ENCODE measurements at places on chromosomes 13 and 19.

DNA sequence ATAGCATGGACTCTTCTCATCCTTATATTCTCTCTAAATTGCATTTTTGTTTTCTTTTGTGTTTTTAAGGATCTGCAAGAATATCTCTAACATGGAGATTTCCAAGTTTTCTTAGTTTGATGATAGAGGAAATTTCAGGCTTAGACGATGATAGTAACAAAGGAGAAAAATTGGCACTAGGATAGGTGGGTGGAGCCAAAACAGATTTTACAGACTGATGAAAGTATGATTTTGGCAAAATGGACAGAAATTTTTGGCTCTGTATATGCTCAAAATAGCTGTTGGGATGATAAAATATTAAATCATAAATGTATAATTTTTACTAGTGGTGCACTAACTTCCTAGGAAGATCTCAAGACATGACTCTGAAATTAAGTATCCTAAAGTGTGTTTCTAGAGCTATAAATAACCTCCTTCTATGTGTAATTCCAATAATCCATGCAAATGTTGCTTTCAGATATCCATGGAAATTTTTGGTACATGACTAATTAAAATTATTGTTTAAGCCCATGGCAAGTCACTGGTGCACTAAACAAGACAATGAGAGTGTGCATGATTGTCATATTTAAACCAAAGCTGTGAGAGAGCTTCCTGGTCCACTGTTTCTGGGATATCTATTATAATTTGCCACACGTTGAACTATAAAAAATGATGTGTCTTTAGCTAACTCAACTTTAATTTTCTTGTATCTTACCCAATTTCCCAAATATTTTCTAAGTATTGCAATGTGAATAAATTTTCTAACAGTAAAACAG, 55.8 kb upstream of the NBEA start:
- no peak for DNase-seq

GRCh38 chr13:100454876-100455275, 133.7 kb downstream of the GGACT start:
- DNase-seq: peak; percentile 32

- no peak for DNase-seq
These were observed 54.8 kb downstream of the CELF5 start for GRCh38 chr19:3279306-3279705.

GRCh38 chr19:41535029-41535622, 40.8 kb upstream of the CEACAM21 start:
- no peak for DNase-seq

- no peak for DNase-seq
These were observed 7.7 kb downstream of the ATP7B start for GRCh38 chr13:52003541-52003940.

DNA sequence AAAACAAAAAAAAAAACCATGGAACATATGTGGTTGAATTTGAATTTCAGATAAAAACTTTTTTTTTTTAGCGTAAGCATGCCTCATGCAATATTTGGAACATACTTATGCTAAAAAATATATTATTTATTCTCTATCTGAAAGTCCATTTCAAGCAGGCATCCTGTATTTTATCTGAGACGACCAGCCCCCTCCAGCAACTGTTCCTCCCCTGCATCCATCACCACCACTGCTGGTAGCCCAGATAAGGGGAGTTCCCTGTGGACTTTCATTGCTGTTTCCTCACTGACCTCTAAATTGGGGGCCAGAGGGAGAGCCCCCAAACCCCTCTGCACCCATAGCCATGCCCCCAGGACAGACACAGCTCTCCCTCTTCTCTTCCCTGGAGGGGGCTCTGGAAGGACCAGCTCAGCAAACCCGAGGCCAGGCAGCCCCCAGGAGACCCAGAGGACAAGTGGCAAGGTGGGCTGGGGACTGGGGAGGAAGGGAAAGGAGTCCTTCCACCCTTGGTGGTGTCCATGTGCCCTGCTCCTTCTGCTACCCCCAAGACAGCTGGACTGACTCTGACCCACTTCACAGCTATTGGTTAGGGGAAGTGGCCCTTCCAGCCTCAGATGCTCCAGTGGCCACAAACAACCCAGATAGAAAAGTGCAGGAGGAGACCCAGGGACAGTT, 6.6 kb upstream of the SIGLEC12 start:
- DNase-seq: no peak

DNA sequence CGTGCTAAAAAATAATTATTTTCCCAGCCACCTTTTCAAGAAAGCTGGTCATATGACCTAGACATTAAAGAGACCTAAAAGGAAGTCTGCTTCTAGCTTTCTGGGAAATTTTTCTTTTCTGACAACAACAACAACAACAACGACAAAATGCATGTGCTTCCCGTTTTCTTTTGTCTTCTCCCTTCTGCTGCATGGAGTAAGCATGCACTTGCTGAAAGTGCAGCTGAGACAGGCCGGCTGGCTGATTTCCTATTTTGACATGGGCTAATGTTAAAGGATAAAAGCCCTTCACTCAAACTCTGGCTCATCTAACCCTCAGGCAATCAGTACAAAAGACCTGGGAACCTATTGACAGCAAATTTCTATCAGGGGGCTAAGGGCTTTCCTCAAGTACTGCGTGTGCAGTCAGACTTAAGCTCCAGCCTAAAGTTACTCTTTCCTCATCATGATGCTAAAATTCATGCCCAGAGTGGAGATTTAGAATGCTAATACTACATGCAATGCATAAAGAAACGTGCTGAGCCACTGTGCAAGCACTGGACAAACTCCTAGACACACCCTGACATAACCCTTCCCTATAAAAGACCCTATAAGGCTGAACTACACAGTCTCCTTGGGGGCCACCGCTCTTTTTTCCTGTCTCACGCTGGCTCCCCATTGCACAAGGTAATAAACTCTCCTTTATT, 811.1 kb downstream of the UQCRFS1 start:
- DNase-seq: no peak

DNA sequence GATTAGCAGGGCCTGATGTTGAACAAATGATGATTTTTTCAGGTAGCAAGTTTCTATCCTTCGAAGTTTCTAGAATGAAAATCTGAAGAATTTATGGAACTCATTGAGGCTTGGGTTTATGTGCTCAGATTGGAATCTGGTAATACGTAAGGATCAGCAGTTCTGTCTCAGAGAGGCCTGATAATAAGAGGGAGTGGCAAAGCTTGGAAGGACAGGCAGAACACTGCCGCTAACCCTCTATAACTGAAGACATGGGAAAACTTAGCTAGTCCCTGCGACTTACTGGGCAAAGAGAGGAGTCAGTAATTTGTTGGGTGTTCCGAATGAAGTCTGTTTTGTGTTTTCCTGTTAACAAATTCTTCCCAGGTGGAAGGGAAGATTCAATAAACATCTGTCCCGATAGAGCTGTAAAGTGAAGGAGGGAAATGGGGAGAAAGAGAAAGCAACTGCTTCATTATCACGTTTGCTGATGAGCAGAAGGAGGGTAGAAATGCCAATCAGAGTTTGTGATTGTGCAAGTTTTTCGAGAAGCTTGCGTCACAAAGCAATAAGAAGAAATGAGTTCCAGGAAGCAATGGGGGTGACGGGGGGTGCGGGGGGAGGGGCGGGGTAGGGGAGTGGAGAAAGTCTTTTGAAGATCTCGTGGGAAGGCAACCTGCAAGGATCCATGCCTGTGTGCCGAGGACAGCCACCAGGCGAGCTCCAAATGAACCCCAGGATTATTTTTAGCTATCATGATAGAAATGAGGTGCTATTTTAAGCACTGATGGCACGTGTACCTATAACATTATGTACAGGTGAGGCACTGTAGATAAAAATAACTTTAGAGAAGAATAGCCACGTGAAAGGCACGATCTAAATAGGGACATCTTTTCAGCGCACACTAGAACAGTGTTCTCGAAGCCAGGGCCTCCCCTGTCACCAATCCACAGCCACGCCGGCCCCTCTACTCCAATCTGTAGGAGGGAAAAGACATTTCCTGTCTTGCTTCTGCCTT, 224.1 kb downstream of the FGF9 start:
- DNase-seq: no peak

GRCh38 chr19:7516878-7517277, 975 bp downstream of the ZNF358 start:
- DNase-seq: no peak

- no peak for DNase-seq
These were observed 3.0 kb downstream of the GTPBP3 start for GRCh38 chr19:17340302-17340870.

DNA sequence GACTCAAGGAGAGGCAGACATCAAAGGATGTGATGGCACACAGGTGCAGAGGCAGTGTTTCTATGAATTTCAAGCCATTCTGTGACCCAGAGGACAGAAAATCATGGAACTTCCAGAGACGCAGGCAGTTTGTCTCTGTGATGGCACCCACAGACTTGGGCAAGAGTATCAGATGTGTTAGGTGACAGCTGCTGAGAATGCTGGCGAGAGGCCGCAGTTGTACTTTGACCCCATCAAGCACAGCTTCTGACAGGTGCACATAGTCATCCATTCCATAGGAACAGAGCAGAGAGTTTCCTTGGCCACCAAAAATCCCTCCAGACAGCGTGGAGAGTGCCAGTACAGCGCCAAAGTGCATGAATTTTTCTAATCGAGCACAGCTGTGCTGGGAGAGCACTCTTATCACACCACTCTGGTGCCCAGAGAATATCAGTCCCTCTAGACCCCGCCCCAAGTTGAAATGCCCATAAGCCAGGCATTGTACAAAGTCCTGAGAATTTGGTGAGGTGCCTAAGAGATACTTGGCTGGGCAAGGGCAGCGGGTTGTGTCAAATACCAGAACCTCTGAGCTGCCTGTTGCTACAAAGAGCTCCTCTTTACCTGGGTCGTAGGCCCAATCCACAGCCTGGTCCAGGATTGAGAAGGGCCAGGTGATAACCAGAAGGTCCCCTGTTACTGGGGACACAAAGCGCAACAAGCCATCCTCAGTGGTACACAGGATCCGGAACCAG, 12.4 kb downstream of the WDR87 start:
- no peak for DNase-seq

DNA sequence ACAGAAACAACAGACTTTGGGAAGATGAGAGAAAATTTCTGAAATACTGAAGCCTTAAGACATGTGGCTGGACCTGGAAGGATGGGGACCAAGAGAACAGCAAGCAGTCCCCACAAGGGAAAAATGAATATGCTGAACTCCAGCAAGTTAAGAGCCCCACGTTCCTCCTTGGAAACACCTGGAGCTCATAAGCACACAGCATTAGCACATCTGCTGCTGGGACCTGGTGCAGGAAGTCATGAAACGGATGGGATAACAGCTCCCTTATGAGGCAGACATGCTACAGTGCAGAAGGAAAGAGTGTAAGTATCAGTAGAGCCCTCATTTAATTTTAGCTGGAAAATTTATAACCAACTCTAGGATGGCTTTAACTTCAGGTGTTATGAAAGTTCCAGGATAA, 67.3 kb downstream of the SLC15A1 start:
- no peak for DNase-seq

DNA sequence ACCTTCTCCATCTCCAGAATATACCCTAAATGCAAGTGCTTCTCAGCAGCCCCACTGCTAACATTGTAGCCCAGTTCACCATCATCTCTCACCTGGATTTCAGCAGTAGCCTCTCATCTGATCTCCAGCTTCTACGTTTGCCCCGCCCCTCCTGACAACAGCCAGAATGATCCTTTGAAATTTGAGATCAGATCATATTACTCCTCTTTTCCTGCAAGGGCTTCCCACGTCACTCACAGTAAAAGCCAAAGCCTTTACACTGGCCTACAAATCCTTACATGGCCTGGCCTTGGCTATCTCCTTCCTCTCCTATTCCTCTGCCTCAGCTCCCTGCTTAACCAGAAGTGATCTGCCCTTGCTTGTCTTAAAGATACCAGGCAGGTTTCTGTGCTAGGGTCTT, 94.3 kb upstream of the NBEA start:
- no peak for DNase-seq

DNA sequence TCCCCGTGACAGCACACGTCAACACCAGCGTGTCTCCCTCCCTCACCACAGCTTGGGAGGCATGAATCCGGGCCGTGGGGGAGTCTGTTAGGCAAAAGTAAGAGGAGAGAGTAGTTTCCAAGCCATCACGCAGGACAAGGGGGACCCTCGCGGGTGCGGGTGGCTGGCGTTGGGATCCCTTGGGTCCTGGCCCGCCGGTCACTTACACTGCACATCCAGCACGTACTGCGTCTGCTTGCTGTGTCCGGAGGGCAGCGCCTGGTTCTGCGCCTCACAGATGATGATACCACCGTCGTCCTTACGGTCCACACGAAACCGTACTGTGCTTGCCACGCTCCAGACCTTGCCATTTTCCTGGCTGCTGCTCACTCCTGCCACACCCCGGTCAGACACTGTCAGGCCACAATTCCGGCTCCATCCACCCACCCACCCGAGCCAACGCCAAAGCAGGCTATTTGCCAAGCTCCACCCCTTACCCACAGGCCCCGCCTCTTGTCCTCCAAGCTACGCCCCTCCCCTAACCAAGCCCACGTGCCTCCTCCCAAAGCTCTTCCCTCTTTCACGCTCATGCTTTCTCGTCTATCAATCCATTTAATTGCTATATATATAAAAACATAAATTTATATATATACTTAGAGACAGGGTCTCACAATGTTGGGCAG, 6.6 kb upstream of the ZNF428 start:
- DNase-seq: peak; percentile 35

DNA sequence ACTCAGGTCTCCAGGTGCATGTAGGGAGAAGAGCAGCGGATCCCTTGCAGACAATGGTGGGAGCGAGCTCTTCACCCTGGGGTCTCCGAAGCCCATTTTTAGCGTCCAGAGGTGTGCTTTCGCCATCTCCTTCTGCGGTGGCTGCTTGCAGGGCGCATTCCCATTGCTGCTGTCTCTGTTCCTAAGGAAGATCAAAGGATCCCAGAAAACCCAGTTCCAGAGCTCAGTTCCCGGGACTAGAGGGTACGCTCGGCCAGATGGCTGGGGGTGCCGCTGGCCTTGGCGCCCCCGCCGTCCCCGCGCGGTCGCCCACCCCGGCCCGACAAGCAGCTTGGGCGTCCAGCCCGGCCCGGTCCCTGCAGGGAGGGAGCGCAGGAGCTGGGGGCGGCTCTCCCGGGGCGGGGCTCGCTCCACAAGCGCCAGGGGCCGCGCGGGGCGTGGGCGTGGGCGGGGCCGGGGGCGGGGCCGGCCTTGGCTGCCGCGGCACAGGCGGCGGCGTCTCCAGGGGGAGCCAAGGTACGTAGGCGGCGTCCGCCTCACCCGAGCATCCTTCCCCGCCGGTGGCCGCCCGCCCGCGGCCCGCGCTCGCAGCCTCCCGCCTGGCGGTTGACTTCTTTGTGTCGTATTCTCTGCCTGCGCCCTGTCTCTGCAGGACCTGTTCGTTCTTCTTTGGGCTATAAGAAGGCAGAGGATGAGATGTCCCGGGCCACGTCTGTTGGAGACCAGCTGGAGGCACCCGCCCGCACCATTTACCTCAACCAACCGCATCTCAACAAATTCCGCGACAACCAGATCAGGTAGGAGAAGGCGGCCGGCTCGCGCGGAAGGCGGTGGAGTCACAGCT, 96.8 kb downstream of the ATP8A2 start:
- no peak for DNase-seq

DNA sequence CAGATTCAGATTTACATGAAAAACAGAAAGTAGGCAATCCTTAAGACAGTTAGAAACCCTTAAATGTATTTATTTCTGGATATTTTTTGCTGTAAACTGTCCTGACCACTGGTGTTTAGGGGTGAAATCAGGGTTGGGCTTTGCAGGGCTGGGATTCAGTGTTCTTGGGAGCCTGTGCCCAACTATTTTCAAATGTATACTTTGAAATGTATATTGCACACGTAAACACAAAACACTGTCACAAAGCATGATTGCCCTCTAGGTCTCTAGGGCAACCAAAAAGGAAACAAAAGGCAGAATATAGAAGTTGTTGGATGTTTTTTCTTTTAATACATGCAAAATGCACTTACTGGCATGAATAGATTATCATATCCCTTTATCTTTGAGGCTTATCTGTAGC, 1185.4 kb downstream of the DIAPH3 start:
- no peak for DNase-seq

GRCh38 chr19:5296457-5297271, 43.9 kb downstream of the PTPRS start:
- peak; percentile 43 for DNase-seq
